ENCODE measurements at places on chromosomes 1 and 21.

GRCh38 chr1:58919959-58920321, 136.1 kb upstream of the JUN start:
- DNase-seq, result no peak

DNA sequence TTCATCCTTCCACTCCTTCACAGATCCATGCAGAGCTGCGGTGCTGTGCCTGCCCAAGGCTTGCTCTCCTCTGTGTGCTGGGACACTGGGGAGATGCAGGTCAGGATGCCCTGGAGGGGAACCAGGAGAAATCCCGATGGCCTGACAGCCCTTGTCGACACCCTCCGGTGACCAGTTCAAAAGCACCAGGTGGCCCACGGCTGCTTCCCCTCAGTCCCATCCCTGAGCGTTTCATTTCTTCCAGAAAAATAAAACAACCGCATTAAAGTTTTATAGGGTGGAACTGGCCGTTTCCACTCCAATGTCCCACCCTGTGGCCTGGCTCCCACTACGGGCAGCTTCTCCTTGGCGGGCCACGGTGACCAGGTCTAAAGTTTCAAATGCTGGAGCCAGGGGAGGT, 48.3 kb downstream of the SLC66A1 start:
- no peak for DNase-seq

- DNase-seq, result no peak
Observed at GRCh38 chr1:41171266-41171874, 70.7 kb downstream of the SCMH1 start.

GRCh38 chr1:198726455-198726854, 87.6 kb downstream of the PTPRC start:
- no peak for DNase-seq

DNA sequence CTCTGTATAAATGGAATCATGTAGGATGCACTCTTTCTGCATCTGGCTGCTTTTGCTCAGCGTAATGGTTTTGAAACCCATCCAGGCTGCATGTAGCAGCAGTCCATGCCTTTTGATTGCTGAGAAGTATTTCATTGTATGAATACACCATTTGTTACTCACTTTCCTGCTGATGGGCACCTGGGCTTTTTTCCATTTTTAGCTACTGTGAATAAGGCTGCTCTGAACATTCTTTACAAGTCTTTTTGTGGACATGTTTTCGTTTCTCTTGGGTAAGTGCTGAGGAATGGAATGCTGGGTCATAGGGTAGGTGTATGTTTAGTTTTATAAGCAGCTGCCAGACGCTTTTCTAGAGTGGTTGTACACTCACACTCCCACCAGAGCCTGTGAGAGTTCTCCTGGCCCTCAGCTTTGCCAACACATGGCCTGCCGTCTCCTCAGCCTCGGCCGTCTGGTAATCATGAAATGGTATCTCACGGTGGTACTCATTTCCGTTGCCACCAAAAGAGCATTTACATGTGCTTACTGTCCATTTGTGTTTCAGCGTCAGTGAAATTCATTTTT, 22.7 kb downstream of the SLX9 start:
- DNase-seq, result no peak

- DNase-seq, result no peak
Observed at GRCh38 chr1:223110952-223111351, 32.1 kb downstream of the TLR5 start.

- no peak for DNase-seq
Observed at GRCh38 chr1:53285969-53286760, 41.7 kb downstream of the LRP8 start.

GRCh38 chr1:2103266-2103900, 53.2 kb downstream of the PRKCZ start:
- no peak for DNase-seq

DNA sequence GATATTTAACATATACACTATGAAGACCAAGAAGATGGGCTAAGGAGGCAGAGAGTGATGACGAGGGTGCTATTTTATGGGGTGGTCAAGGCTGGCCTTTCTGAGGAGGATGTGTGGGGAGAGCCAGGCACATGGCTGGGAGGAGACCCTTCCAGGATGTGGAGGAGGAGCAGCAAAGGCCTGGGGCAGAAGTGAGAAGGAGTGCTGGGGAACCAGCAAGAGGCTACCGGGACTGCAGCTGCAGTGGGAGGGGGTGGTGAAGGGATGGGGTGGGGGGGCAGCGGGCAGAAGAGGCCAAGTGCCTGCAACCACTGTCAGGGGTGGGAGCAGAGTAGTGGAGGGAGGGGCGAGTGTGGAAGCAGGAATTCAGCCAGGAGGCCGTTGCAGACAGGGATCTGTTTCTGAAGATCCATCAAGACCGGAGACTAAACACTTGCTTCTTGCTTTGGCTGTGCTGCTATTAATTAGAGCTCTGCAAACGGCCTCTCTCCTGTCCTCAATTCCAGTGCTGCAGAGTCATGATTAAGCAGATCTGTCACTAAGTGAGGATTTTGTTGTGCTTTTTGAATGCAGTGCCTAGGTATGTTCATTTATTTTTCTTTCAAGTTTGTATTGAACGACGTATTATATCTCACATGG, 89.9 kb downstream of the IER5 start:
- no peak for DNase-seq

DNA sequence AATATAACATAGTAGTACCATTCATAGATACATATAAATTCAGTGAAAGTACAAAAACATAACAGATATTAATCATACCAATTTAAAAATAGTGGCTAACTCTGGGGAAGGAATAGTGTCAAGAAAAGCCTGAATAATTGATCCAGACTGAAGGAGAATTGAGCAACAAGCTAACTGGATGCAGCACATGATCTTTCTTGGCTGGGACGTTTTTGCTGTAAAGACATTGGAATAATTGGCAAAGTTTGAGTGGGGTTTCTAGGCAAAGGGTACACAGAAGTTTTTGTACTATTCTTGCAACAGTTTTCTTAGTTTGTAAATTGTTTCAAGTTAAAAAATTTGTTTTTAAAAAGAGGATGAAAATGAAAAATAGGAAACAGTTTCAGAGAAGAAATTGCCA, 2.6 kb upstream of the SH3GLB1 start:
- DNase-seq, result no peak

GRCh38 chr1:26171084-26172072, at the start of gene ZNF593OS:
TSS of gene ZNF593OS (minus strand) at chr1:26171832. CDS start at chr1:26171661, 171 bp downstream.
- no peak for DNase-seq

DNA sequence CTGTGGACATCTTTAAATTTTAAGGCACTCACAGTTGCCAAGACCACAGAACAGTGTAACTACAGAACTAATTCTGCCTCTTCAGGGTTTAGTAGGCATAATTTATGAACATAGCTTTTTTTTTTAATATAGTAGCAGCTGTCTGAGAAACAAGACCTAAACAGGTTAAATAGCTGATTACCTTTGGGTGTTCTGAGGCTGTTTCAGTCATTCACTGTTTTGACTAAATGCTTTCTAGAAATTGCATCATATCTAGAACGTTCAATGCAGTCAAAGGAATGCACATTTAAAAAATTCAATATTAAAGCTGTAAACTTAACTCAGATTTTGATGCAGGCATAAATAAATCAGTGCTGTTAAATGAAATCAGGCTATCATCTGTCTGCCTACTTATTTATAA, 101.6 kb downstream of the BRINP3 start:
- no peak for DNase-seq

GRCh38 chr1:30383221-30383711, 340.1 kb downstream of the MATN1 start:
- no peak for DNase-seq

- no peak for DNase-seq
Observed at GRCh38 chr1:155117610-155118009, 10.1 kb upstream of the EFNA1 start.

GRCh38 chr1:53196017-53196484, 573 bp upstream of the CPT2 start:
- DNase-seq, result no peak

DNA sequence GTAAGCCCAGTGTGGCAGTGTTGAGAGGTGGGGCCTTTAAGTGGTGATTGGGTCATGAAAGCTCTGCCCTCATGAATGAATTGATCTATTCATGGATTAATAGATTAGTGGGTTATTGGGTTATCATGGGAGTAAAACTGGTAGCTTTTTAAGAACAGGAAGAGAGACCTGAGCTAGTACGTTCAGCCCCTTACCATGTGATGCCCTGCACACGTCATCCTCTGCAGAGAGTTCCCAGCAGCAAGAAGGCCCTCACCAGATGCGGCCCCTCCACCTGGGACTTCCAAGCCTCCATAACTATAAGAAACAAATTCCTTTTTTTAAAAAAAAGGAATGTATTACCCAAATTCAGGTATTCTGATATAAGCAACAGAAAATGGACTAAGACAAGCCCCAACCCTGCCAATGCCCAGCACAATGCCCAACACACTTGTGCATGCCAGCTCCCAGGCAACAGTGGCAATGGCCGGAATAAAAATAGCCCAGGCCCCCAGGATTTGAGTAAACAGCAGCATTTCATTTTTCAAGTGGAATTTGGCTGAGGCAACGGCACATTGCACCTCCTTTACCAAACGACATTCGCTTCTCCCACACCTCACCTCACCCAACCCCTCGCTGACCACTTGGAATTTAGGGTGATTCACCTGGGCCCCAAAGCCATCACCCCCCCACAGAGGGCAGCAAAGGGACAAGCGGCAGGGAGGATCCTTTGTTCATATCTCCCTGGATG, 215.9 kb downstream of the TOMM20 start:
- DNase-seq, result no peak

- peak; percentile 25 for DNase-seq
Observed at GRCh38 chr1:160761046-160761445, 22.0 kb downstream of the SLAMF7 start.

- no peak for DNase-seq
Observed at GRCh38 chr1:224815647-224816046, 113.8 kb upstream of the DNAH14 start.

GRCh38 chr1:228096416-228097332, 6.5 kb downstream of the C1orf35 start:
- peak; percentile 20 for DNase-seq

DNA sequence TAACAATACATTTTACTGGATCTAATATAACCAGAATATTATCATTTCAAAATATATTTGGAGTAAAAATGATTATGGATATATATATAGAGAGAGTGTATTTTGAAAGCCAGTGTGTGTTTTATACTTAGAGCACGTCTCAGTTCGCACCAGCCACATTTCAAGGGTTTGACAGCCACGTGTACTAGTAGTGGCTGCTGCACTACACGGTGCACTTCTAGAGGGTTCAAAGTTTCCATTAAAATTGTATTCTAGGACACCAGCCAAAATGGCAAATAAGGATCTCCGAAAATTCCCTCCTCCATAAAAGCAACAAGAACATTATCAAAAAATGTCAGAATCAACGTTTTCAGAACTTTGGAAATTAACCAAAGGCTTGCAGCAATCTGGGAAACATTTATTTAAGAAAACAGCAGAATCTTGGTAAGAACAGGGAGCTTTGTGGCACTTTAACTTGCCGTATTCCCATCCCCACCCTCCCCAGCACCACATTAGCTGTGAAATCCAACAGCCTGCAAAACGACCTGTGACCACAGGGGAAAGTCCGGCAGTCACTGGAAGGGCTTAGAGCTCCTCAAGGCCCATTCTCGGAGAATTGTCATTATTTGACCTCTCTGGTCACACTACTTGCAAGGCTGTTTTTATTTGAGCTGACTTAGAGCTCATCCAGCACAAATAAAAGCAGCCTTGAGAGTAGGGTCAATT, 33.5 kb upstream of the MRPS6 start:
- no peak for DNase-seq

GRCh38 chr1:22408230-22408629, 43.4 kb upstream of the ZBTB40 start:
- no peak for DNase-seq

DNA sequence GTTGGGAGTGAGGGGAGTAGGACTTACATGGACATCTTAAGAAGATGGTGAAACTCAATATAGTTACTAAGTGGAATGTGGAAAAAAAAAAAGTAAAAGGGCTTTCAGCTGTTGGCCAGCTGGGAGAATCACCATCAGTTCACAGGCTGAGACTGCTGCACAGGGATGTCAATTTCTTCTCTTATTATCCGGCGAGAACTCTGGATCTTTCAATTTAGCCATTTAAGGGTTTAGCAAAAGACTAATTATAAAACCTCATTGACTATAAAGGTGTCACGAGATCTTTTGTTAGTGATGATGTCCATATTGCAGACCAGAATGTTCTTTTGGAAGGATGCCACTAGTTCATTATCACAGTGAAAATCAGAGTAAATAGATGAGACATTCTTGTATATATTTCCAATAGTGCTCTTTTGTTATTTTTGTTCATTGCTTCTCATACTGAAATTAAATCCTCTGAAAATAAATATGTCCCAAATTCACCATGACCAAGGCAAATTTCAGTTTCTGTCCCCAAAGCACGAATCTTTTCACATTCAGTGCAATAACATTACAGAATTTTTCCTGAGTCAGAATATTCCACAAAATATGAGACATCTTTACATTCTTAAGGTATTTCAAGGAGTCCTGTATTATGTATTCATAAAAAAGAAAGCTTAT, 266.1 kb downstream of the DNM3 start:
- no peak for DNase-seq

DNA sequence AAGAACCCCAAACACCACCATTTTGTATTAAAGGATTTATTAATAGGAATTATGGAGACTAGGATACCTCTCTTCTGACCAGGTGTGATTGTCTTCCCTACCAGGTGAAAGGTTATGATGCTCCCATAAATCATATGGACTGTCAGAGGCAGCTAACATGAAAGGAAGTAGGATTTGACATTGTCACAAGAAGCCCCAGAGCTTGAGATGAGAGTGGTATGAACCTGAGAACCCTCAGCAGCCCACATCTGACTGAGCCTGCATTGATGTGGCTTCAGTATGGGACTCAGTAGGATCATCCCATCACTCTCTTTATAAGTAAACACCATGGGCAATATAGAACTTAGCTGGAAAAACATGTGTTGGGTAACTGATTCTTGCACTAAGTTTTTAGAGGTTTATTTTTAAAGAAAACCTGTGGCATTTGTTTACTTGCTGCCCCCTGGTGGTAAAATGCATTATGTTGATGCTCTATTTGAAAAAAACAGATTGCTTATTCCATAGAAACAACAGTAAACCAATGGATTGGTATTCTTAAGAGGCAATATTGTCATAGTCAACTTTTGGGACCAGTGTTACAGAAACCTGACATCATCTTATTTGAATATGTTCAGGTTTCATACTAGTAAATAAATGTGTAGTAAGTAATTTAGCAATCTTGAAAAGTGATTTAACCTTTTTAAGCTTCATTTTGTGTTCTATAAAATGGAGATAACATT, 16.6 kb upstream of the CACYBP start:
- DNase-seq, result no peak

GRCh38 chr1:197149340-197149739, 2.9 kb upstream of the ASPM start:
- no peak for DNase-seq

GRCh38 chr1:25182629-25183028, 49.7 kb downstream of the SYF2 start:
- no peak for DNase-seq

GRCh38 chr1:36159614-36160387, 3.8 kb downstream of the MAP7D1 start:
- peak; percentile 41 for DNase-seq

All from stimulated activated CD8-positive, alpha-beta memory T cell treated with anti-CD3 and anti-CD28 coated beads, Interleukin-4, amount 100 ng/mL, for 48 hours (primary cell).